ENCODE measurements at places on chromosomes 3 and 15.

DNA sequence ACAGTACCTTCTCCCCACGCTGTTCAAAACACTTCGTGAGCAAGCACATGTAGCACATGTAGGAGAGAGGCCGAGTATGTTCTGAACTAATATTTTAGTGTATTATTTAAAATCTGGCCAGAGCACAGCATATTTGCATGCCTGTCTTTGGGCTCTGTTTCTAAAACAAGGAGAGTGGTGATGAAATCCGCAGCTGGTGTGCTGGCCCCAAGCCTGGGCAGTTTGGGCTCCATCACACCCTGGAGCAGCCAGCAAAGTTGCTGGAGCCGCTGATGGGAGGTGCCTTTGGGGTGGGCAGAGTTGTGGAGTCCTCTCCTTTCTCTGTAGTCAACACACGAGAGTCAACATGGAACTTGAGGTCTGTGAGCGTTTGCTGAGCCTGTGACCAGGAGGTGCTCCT, 116.6 kb downstream of the SLCO3A1 start:
- no peak for DNase-seq

GRCh38 chr3:189292667-189293484, 121.1 kb downstream of the TPRG1 start:
- no peak for DNase-seq

DNA sequence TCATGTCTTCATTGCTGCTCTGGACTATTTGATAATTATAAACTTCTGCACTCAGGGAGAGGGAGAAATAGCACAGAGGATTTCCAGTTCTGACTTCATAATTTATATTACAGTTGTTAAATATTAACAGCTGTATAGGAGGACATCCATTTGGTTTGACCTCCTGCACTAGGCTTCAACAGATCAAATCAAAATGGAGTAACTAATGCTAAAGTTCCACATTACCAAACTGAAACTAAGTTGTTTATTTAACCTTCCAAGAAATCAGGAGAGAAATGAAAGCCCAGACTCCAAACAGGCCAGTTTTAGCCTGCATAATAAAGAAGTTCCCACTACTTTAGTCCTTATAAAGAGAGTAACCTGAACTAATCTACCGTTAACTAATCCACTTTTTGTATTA, 4.6 kb downstream of the PLSCR2 start:
- no peak for DNase-seq

DNA sequence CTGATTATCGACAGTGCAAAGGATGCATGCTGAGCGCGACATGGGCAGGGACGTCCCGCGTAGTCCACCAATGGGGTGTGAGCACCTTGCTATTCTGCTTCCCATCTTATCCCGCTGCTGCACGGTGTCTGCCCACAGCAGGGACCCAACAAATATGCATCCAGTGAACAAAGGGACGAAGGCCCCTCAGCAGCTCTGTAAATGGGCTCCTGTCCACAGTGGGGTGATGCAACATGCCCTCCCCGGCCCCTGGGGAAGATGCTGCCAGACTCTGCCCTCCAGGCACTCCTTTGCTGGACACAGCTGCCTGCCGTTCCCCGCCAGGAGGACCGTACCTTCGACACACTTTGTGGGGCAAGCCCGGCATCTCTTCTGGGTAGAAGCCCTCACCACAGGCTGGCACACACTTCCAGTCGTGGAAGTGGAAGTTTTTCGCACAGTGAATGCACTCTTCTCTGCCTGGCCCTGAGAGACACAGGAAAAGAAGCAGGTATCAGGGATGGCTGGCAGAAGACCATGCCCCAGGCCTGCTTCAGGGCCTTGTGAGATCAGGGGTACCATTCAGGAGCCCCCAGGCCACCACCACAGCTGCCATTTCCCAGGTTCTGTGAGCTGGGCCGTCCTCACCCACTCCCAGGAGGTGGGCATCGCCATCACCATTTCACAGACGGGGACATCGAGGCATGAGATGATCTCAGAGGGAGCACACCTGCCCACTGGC, 18.2 kb upstream of the SNRPA1 start:
- no peak for DNase-seq

DNA sequence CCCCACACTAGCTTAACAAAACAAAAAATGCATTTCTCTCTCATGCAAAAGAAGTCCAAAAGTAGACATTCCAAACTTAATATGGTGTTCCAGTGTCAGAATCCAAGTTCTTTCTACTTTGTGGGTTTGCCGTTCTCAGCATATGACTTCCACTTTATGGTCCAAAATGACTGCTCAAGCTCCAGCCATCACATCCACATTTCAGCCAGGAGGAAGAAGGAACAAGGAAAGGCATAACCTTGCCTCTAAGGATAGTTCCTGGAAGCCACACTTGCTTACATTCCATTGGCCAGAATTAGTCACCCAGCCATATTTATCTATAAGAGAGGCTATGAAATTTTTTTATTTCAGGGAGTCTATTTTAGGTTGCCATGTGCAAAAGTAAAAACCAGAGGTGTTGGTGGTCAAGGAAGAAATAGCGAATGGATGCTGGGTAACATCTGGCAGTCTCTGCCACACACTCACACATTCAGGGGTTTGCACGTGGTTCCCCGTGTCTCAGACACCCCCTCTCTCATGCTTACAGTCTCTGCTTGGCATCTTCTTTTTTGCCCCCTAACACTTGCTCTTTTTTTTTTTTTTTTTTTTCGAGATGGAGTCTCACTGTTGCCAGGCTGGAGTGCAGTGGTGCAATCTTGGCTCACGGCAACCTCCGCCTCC, 69.3 kb downstream of the RPL39L start:
- DNase-seq = no peak

DNA sequence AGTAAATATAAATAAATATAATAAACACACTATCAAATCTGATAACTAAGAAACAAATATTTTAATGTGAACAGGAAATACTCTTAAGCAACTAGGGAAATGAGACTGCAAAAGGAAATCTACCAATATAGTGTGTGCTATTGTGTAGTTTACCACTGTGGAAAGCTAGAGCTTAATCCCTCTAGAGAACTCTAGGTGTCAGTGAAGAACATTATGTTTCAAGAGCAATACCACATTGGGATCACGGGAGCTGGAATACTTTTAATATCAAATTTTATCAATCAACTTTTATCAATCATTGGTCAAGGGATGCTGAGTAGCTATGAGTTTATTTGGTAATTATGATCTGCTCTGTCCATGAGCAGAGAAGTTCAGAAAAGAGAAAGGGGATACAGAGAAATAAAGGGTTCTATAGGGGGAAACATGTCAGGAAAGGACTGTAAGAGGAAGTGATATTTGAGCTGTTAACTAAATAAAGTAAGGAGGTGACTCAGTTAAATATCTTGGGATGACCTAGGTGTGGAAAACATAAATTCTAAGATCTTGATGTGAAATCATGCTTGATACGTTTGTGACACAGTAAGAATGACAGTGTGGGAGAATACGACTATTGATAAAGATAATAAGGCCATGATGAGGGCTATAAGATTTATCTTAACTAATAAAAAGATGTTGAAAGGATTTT, 762.2 kb upstream of the ALCAM start:
- DNase-seq = no peak

- DNase-seq = no peak
Observed at GRCh38 chr15:49075881-49076280, 29.6 kb upstream of the SECISBP2L start.

DNA sequence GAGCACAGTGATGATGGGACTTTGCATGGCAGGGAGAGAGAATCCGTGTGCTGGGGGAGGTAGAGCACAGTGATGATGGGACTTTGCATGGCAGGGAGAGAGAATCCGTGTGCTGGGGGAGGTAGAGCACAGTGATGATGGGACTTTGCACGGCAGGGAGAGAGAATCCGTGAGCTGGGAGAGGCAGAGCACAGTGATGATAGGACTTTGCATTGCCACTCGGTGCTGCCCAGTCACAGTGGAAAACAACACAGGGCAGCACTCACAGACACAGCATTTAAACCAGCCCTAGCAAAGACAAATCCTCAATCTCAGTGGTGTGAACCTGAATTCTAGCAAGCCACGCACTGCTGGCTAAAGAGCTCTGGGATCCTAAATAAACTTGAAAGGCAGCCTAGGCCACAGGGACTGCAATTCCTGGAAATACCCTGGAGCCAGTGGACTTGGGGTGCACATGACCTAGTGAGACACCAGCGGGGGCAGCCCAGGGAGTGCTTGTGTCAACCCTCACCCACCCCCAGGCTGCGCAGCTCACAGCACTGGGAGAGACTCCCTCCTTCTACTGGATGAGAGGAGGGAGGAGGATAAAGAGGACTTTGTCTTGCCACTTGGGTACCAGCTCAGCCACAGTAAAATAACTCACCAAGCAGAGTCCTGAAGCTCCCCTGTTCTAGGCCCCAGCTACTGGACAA, 23.4 kb upstream of the TNK2 start:
- no peak for DNase-seq

- no peak for DNase-seq
Observed at GRCh38 chr3:36954452-36955134, 9.7 kb upstream of the TRANK1 start.

DNA sequence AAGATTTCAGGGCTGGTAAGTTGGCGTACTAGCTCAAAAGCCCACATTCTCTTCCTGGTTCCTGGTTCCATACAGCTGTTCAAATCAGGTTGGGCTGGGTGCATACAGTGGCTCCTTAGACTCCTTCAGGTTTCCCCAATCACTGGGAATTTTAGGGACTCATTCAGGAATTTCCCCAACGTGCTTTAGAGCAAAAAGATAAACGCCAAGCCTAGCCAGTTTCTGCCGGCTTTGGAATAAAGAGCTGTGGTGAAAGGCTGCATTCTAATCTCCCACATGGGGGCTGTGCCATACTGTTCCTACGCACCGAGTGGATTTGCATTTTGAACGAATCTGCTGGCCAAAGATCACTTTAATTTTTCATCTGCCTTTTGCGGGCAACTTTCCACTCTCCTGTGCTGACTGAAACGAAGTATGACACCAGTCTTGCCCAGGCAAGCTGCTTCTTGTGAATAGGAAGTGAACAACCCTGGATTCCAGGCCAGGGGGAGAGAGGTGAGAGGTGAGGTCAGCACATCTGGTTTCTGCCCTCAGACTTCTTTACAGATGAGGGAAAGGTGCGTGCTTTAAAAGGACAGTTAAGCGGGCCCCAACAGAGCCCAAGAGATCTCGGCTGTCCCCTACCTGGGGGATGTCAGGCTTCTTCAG, 184.2 kb upstream of the PDZRN3 start:
- DNase-seq = no peak

DNA sequence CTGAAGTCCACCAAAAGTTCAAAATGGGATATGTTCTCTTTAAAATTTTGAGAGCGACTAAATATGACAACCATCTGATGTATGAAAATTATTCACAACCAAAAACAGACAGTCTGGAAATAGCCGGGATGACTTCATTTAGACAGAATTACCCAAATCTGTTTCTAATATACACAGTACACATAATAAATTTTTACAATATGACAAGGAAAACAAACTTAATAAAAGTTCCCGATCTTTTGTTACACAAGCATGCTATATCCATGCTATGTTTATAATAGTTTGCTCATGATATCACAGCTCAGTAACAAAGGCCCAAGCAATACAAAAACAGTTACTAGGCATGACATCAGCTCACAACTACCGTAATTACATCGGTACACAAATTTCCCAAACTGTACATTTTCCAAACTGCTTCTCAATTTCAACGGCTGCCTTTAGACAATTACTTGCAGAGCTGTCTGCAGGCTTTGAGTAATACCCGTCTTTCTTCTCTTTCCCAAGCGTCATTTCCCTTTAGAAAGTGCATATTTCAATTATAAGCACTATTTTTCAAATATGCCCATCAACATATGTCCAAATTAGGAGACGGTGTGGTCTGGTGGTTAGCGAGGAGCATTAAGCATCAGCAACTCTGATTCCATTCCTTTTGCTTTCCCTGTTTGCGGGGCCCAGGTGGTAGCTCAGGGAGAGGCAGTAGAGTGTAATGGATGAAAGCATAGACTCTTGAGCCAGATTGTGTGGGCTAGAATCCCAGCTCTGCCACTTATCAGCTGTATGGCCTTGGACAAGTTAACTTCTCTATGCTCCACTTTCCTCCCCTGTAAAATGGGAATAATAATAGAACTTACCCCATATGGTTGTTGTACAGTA, 481.2 kb downstream of the FOXP1 start:
- no peak for DNase-seq

- DNase-seq = no peak
Observed at GRCh38 chr15:45253330-45253729, 1.3 kb downstream of the SLC28A2 start.

DNA sequence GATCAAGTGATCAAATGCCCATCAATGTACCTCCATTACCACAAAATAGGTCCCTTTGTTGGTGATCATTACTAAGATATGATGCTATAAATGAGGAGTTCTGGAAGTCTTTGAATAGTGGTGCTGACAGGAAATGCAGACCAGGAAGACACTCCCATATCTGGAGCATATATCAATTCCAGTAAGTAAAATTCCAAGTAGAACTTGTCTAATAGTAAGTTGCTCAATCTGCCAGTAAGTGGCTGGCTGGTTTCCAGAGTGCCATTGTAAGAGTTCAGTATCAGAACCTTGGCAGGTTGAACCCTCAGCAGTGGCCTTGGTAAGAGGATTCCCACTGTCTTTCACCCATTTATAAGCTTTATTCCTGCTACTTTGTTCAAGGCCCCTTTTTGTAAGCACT, 379.9 kb upstream of the RBMS3 start:
- no peak for DNase-seq

GRCh38 chr3:197286678-197287077, 11.7 kb downstream of the DLG1 start:
- no peak for DNase-seq

DNA sequence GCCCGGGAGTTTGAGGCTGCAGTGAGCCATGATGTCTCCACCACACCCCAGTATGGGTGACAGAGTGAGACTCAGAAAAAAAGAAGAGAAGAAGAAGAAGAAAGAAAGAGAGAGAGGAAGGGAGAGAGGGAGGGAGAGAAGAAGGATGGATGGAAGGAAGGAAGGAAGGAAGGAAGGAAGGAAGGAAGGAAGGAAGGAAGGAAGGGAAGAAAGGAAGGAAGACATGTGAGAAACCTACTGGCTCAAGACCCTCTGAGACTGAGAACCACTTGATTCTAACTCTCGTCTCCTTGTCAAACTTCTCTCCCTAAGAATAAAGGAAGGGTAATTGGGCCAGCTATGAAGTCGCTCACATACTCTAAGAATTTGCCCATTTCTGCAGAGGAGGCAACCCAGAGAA, 148.1 kb upstream of the UBE2E1 start:
- DNase-seq = no peak

DNA sequence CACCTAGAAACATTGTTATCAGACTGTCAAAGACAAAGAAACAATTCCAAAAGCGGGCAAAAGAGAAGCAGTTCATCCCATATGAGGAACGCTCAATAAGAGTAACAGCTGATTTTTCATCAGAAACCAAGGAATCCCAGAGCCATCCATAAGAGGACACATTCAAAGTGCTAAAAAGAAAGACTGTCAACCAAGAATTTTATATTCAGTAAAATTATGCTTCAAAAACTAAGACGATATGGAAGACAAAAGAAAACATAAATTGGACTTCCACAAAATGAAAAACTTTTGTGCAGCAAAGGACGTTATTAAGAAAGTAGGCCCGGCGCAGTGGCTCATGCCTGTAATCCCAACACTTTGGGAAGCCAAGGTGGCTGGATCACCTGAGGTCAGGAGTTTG, 4.0 kb downstream of the LEO1 start:
- no peak for DNase-seq
